Stimulated activated CD4-positive, alpha-beta T cell treated with anti-CD3 and anti-CD28 coated beads, Interleukin-2, amount 100 ng/mL, for 4 hours (primary cell): ENCODE measurements at places on chromosomes 3 and 15.

GRCh38 chr3:171809611-171809860 lies 747 bp downstream of the PLD1 start:
- no peak for DNase-seq

DNA sequence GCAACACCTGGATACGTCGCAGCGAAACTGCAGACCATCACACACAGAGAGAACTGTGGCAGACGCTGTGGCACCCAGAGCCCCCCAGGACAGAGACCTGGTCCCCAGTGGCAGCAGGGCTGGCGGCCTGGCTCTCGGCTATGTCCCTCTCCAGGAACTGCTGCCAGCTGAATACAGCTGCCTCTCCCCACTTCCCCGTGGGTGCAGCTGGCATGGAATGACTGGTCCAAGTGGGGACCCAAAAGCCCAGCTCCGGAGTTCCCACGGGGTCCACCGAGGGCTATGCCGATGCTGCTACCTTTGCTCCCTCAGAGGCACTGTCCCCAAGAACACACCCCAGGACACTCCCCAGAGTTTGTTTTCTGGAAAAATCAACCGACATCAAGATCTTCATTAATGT lies 67.8 kb upstream of the GATA2 start:
- no peak for DNase-seq

GRCh38 chr3:73637042-73637441 lies 12.3 kb upstream of the PDZRN3 start:
- no peak for DNase-seq

DNA sequence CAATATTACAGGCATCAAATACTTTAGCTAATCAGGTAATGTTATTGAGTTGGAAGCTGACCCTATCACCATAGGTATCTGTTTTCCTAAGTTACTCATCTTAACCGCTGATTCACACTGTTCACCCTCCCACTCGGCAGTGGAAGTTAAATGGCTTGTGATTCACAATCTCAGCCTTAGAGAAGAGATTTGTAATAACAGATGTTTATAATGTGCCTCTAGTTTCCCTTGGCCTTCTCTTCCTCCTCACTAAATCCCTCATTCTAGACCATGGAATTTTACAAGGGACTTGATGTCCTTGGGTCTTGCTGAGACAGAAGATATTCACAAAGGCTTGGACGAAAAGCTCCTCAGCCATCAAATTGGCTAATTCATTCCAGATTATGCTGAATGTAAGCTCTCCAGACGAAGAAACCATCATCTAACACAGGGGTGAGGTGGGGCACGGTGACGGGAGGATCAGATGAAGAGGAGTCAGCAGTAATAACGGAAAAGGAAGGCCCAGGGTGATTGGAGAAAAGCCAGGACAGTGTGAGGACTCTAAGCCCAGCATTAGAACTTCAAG lies 931.7 kb downstream of the MCTP2 start:
- DNase-seq = no peak

- no peak for DNase-seq
These were observed 148.3 kb downstream of the SMAD6 start for GRCh38 chr15:66850078-66850991.

DNA sequence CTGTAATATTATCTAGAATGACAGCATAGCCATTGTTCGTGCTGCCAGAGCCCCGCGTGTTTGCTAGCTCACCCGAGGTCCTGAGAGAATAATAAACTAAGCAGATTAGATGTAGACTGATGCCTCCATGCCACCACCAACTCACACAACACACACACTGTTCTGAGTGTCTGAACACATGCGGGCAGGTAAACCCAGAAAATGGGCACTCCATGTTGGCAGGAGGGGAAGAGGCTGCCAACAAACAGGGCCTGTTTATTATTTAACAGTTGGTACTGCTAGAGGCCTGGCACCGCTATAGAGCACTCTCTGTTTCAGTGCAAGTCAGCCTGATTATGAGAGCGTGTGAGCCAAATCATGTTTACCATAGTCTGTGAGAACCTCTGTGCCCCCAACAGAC lies 299.0 kb downstream of the ZBTB20 start:
- DNase-seq = no peak

- DNase-seq = no peak
These were observed 40.2 kb downstream of the SUMF1 start for GRCh38 chr3:4426782-4427344.

DNA sequence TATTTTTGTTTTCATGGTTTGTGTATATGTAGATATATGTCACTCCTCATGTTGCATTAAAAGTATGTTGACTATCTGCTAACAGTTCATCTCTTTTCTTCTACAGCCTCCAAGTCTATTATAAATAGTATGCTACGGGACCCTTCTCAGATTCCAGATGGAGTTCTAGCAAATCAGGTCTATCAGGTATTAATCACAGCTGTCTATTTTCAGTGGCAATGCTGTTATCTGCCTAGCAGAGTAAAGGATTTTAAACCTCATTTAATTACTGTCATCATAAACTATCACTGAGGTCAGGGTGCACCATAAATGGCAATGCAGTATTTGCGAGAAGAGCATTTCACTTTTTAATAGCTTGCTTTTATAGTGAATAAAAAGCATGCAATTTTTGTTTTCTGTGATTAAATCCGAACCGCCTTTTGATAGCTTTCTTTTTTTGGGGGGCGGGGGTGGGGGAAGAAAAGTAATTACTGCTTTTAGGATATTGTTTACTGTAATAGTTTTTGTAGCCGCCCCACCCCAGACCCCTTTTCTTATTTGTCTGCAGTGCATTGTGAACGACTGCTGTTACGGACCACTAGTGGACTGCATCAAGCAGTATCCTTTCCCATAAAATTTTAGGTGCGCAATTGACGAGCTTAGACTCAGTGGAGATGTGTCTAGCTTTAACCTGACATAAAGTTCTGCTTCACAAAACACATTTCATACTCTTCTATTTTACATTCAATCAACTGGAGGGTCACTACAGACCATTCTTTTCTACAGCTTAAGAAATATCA lies 112.3 kb downstream of the CDIN1 start:
- DNase-seq = no peak
